Activated CD8-positive, alpha-beta memory T cell treated with anti-CD3 and anti-CD28 coated beads for 48 hours (primary cell): ENCODE measurements at places on chromosomes 5 and 9.

- no peak for DNase-seq
Measured at GRCh38 chr5:134370311-134370870, 978 bp upstream of the UBE2B start.

DNA sequence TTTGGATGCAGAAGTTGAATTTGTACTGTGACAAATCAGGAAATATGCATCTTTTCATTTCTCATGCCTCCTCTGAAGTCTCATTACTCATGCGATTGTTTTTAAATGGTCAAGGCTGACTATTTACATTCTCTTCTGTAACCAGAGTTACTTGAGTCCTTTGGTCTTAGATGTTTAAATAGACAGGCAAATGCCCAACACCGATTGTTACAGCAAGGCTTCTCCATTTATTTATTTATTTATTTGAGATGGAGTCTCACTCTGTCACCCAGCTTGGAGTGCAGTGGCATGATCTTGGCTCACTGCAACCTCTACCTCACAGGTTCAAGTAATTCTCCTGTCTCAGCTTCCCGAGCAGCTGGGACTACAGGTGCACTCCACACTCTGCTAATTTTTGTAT, 72.7 kb upstream of the SLC28A3 start:
- no peak for DNase-seq

DNA sequence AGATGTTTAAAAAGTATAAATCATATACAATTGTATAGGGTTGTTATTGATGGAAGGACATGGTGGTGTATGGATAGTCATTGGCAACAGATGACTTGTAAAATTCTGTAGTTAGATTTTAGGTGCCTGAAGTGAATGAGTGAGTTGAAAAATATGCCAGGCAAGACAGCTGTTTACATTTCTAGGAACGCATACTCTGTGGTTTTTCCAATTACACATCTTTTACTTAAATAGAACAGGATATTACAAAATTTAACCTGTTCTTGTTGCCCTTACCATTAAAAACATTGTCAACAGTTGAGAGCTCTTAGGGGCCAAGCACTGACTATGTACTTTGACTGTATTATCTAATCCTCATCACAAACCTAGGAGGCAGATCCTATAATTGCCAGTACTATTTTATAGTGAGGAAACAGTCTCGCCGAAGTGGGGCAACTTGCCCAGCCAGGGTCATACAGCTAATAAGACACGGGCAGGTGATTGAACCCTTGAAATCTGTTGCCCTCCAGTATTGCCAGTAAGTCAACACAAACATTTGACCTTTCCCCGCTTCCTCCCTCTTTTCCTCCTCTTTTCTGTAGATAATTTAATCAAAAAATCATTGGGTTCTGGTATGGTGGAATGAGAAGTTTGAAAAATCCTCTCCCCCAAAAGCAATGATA, 88.6 kb downstream of the MACROH2A1 start:
- no peak for DNase-seq

- no peak for DNase-seq
Measured at GRCh38 chr5:39905356-39905755, 480.6 kb upstream of the DAB2 start.

DNA sequence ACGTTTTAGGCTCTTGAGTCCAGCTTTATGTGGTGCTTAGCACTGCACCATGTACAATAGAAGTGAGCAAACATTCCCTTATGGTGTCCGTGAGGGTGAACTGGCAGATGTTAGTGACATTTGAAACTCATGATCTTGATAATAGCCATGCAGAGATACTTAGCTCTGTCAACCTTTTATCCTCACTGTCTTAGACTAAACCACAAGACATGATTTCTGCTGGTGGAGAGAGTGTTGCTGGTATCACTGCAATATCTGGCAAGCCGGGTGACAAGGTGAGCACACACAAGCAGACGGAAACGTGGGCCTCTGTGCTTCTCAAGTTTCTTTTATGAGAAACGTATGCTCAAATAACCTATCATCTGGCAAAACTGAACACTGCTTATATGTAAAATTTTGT, 68.4 kb downstream of the CAST start:
- no peak for DNase-seq

GRCh38 chr9:72681283-72681630, 159.8 kb downstream of the TMC1 start:
- no peak for DNase-seq

- no peak for DNase-seq
Measured at GRCh38 chr5:124734574-124735168, 11.8 kb downstream of the ZNF608 start.

DNA sequence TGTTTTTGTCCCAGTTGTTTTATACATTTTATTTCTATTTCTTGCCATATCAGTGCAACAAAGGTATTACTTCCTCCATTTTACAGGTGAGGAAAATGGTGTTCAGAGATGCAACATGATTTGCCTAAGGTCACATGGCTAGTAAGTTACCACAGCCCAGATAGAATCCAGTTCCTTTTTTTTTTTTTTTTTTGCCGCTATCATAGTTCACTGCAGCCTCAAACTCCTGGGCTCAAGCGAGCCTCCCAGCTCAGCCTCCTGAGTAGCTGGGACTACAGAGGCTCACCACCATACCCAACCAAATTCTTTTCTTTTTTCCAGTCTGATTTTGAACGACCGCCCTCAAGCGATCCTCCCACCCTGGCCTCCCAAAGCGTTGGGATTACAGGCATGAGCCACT, 480 bp upstream of the CCDC69 start:
- DNase-seq = no peak

DNA sequence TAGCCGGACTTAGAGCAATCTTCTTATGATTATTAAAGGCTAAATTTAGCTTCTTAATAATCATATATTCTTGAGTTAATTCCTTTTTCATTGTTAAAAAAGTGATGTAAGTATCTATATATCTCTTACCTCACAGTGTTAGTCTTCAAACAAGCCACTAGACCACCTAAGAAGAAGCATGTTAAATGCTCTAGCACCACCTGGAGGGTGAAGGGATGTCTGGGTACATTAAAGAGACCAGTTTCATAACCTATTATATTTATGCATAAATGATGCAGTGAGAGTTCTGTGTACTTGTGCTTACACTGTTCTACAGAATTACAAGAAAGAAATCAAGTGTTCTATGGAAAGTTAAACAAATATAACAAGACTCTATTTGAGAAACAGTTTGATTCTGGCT, 55.9 kb upstream of the SLCO6A1 start:
- no peak for DNase-seq

DNA sequence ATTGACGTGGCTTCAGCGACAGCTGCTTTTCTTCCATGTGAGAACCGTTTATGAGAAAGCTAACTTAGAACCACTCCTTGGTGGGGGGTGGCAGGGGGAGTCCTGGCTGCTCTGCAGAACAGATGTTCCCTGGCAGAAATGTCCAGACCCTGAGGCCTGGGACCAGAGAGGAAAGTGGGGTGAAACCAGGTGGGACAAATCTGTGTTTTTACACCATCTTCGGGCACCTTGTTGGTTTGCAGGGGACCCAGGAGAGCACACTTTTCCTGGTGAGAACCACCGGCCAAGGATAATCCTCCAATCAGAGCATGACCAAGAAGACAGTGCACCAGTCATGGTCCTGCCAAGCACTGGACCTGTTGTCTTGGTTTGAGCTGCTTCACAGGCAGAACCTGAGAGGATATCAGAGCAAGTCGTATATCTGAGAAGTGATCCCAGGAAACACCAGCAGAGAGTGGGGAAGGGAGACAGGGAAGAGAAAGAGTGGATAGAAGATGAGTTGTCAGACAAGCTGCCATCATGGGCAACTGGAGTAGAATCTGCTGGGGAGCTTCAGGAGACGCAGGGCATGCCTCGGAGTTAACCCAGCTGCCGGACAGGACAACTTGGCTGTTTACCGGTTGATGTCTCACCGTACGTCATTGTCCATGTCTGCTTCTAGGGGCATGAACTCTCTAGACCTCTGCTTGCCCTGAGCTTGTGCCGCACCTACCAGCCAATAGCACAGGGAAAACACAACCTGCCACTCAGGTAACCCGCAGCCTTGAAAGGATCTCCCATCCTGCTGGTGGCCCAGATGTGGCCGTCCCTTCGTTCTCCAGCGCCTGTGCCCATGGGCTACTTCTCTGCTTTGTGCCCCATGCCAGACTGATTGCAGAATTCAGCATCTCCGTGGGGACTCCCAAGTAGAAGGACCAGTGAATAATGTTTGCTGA, 178.4 kb upstream of the MVB12B start:
- no peak for DNase-seq

- no peak for DNase-seq
Measured at GRCh38 chr5:38737976-38738375, 107.8 kb upstream of the OSMR start.

DNA sequence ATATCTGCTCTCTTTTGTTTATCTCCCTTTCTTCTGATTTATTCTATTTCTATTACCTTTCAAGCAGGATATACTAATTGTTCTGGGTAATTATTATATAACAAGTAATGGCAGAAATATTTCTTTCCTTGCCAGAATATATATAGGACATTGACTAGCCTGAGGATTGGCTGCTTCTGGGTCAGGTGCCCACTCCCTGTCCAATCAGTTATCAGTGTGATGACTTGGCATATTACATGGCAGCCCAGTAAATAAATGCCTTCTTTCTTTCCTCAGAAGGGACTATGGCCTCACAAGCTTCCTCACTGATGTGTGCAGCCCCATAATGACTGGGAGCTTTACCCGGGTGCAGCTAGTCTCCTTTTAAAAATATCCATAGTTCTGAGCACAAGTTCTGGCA, 301.1 kb downstream of the EFNA5 start:
- no peak for DNase-seq

GRCh38 chr5:135208903-135209721, 175.1 kb upstream of the PITX1 start:
- DNase-seq = no peak

DNA sequence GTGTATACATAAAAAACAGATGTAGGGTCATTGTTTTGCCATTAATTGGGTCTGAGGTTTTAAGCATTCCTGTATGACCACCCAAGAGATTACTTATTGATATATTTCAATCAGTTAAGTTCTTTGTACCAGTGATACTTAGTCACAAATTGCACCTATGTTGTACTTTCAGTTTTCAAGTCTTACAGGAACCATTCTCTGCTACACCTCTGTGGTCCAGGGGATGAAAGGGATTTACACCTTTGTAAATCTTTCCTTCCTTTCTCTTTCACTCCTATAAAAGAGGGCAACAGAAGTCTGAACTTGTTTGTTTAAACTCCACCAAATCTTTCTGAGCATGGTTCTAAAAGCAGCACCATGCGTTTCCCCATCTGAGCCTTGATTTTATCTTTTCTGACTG, 86.1 kb downstream of the DEPDC1B start:
- DNase-seq = no peak

GRCh38 chr9:79129865-79130480, 441.8 kb upstream of the TLE4 start:
- DNase-seq = no peak

- no peak for DNase-seq
Measured at GRCh38 chr9:117231012-117231411, 183.8 kb downstream of the ASTN2 start.

DNA sequence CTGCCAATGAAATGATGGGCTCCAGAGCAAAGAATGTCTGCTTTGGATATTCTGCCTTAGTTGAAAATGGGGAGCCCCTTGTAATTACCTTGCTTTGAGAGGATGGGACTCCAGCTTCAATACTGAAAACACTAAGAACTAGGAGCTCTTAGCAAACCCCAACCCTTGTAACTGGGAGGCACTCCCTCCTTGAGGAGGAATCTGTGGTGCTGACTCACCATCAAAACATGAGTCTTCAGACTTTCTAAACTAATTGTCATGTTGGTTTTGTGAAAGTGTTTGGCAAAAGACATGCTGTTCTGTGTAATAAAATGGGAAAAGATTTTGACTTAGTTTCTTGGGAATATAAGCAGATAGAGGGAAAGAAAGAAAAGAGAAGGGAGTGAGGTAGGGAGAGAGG, 91.9 kb upstream of the PTPRD start:
- no peak for DNase-seq

- DNase-seq = no peak
Measured at GRCh38 chr5:97986069-97986468, 787.4 kb upstream of the RGMB start.

DNA sequence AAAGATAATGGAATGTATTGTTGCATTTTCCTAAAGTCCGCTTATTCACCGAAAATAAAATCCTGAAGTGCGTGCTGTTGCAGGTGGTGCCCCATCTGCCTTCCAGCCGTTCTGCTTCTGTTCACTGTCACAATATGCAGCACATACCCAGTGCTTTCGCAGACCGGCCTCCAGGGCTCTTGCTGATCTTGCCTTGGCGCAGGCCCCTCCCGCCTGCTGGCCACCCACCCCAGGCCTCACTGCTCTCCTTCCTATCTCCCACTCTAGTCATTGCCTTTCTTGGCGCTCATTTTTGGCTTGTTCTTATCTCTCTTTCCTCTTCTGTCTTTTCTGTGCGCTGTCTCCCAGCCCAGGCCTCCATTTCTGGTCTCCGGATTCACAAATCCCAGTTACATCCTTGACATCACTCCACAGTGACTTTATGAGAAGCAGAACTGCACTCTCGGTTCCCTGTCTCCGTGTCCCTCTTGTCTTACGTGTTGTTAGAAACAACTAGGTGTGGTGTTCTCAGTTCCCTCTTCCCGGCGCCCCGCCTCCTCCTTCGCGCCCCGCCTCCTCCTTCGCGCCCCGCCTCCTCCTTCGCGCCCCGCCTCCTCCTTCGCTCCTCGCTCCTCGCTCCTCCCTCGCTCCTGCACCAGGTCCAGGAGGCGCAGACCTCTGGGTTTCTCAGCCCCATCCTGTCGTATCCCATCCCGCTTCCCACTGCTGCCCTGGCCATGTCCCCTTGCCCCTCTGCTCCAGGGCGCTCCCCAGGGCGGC, 201.7 kb upstream of the OTULINL start:
- no peak for DNase-seq
